ENCODE measurements at places on chromosomes 5 and 9. TPM values are rescaled to one million over a fixed set of nuclear protein-coding genes. Genes with fewer than 3 reads are reported as not detected.

GRCh38 chr5:140194662-140195061 lies 19.7 kb downstream of the CYSTM1 start:
- no peak overlapping the region for H3K27ac ChIP-seq
- no peaks in the 10 kb centered on the region for H3K27me3 ChIP-seq
- no peak overlapping the region for H3K4me3 ChIP-seq
- no peak for DNase-seq

- no peaks in the 10 kb centered on the region for H3K4me1 ChIP-seq
- no peak overlapping the region for H3K4me3 ChIP-seq
- no peak for DNase-seq
- H3K27ac ChIP-seq, result no peak overlapping the region
- no peaks in the 10 kb centered on the region for H3K27me3 ChIP-seq
- no peaks in the 10 kb centered on the region for H3K36me3 ChIP-seq
Measured at GRCh38 chr5:66898241-66898995, 298.2 kb downstream of the CD180 start.

GRCh38 chr5:104952876-104953275 lies 1390.3 kb upstream of the NUDT12 start:
- H3K4me3 ChIP-seq, result no peak overlapping the region
- H3K36me3 ChIP-seq, result no peaks in the 10 kb centered on the region
- H3K27ac ChIP-seq, result no peak overlapping the region
- no peaks in the 10 kb centered on the region for H3K27me3 ChIP-seq

MELK gene
- total RNA-seq, result 4.0 TPM

Data from upper lobe of left lung (tissue), 6 donors.